NCI-H187 (cell line): ENCODE measurements at places on chromosomes 4 and X.

- DNase-seq, result no peak
Measured at GRCh38 chr4:62087706-62088105, 887.6 kb downstream of the ADGRL3 start.

- no peak for DNase-seq
Measured at GRCh38 chrX:115018040-115018647, 728 bp upstream of the IL13RA2 start.

- DNase-seq, result no peak
Measured at GRCh38 chrX:32483534-32484136, 727.7 kb downstream of the DMD start.

- DNase-seq, result no peak
Measured at GRCh38 chrX:134684956-134685355, 26.7 kb upstream of the PLAC1 start.

GRCh38 chr4:151766691-151767090 lies 5.9 kb upstream of the GATB start:
- DNase-seq, result no peak

DNA sequence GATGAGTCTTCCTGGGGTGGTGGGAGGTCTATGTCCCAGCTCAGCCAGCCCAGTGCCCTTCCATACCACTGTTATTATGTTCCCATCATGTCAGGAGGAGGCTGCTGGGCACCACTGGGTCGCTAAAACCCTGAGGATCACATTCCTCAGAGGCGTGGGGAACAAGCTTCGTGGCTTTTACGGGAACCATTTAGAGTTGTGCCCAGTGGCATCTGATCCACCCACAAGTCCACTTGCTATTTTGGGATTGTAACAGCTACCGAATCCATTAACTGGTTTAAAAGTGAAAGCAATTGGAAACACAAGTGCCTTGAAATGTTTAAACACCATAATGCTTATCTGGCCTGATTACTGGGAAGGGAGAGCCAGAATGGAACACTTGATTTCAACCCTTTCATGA lies 13.1 kb upstream of the CCKAR start:
- no peak for DNase-seq

DNA sequence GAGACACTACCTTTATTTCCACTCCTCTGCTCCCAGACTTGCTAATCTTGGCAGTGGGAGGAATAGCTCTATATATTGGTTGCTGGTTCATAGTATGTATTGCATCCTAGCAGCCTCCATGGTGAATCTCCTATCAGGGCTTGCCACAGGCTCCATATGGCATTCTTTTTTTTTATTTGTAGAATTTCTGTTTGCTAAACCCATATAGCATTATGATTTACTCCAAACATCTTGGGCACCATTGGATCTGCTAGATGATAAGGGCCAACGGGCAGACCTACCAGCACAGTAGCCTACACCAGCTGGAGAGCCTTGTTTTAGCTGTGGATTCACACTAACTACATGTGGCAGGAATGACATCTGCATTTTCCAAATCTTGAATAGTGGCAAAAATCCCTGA lies 6.9 kb downstream of the SMIM10 start:
- no peak for DNase-seq

GRCh38 chrX:33892670-33893069 lies 239.4 kb downstream of the FAM47A start:
- DNase-seq, result no peak

DNA sequence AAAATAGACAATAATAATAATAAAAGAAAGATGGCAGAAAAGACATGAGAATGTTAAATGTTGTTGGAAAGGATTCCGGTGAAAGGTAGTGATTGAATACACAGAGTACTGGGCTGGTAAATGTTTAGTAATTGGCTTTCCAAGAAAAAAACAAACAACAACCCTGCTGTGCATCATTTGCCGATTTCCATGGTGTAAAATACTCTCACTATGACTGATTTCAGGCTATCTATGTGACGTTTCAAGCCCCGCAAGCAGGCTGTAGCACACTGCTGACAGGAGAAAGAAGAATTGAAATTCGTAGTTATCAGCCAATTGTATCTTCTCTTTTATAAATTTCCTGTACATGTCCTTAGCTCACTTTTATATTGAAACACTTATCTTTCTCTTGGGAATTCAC lies 13.6 kb upstream of the SEPTIN6 start:
- DNase-seq, result no peak

DNA sequence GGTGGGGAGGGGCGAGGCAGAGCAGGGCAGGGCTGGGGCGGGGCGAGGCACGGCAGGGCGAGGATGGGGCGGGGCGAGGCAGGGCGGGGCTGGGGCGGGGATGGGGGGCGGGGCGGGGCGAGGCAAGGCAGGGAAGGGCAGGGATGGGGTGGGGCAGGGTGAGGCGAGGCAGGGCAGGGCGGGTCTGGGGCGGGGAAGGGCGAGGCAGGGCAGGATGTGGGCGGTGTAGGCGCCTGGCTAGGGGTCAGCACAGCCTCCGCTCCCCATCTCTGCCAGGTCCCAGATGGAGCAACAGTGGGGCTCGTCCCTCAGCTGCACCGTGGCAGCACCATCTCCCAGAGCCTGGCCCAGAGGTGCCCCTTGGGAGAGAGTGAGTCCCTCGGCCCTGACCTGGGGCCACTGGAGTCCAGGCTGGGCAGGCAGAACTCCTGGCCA lies 4.2 kb upstream of the SRPK3 start:
- no peak for DNase-seq

GRCh38 chrX:30688641-30689040 lies 35.4 kb downstream of the GK start:
- no peak for DNase-seq
